Stimulated activated CD8-positive, alpha-beta memory T cell treated with anti-CD3 and anti-CD28 coated beads, Interleukin-15, amount 100 ng/mL, for 1 hour (primary cell): ENCODE measurements at places on chromosomes 5 and 9.

DNA sequence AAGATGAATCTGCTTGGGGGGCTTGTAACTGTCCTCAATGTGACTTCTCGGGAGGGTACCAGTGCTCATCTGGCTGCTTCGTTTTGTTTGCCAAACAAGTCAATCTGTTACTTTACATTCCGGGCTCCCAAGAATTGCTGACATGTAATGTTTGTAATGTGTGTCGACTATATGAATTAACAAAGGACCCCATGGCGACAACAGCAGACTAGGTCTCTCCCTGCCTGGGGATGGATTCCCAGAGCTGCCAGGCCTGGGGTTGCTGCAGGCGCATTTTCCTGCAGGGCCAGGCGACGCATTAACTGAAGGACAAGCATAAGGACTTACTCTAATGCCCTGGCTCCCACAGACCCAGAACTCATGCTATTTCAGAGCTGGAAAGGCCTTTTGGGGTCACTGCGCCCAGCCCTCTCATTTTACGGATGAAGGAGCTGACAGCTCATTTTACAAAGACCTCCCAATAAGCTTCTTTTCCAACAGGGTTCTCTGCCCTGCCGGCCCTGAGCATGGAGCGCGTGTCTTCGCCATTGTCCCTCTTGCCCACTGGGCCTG, 214.8 kb downstream of the TTLL11 start:
- DNase-seq = no peak

GRCh38 chr5:171795381-171795780, 9.8 kb downstream of the SMIM23 start:
- DNase-seq = no peak

DNA sequence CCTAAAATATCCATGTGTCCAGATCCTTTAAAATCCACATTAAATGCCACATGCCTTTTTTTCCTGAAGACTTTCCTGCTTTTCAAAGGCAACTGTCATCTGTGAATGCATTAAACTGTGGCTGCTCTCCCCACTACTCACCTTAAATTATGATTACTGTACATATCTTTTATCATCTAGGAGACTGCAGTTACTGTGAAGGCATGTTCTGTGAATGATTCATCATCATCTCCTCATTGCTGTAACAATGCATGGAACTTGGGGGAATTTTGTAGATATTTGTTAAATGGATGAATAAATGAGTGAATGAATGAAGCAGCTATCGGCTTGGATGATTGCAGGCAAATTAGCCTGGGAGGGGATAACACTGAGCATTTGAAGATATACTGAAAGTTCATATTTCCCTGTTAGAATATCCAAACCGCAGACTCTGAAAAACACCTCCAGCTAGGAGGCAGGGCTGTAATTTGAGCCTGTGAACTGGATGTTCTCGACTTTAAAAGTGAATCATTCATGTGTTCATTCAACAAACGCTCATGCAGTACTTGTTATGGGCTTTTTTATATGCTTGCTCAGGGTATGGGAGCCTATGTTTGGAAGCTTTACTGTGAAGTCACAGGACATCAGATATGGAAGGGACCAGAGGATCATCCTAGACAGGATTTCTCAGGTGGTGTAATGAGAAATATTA, 519.2 kb downstream of the KIF4B start:
- no peak for DNase-seq

DNA sequence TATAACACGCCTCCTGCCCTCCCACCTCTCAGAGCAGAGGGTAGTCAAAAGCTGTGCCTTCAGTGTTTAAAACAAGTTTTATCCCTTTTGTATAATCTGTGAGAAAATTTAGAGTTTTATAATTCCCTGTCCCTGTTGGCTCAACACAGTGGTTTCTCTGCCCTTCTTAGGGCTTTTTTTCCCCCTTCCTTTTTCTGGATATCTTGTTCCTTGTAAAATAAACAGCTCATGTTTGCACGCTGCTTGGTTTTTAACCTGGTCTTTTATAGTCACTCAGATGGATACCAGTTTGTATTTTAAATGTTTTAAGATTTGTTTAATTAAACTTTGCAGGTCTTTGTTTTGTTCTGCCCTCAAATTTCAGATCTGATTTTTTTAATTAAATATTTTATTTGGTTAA, 26.7 kb downstream of the OCLN start:
- no peak for DNase-seq

- no peak for DNase-seq
These were observed 55.9 kb downstream of the RASGEF1C start for GRCh38 chr5:180153099-180153498.

DNA sequence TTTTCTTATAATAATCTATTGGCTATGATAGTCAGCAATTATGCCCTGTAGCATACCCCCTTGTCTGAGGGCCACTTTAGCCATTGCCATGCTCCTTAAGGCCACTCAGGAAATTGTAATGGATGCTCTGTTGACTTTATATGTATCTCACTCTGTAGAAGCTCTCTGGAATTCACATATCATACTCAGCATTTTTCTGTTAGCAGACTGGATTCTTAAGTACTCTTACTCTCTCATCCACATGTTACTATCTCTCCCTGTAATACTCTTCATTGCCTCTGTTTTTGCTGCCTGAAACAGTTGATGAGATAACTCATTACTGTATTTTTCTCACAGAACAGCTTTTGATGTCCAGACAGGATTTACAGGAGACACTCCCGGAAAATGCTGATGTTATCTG, 24.2 kb downstream of the TMEM232 start:
- DNase-seq = no peak

DNA sequence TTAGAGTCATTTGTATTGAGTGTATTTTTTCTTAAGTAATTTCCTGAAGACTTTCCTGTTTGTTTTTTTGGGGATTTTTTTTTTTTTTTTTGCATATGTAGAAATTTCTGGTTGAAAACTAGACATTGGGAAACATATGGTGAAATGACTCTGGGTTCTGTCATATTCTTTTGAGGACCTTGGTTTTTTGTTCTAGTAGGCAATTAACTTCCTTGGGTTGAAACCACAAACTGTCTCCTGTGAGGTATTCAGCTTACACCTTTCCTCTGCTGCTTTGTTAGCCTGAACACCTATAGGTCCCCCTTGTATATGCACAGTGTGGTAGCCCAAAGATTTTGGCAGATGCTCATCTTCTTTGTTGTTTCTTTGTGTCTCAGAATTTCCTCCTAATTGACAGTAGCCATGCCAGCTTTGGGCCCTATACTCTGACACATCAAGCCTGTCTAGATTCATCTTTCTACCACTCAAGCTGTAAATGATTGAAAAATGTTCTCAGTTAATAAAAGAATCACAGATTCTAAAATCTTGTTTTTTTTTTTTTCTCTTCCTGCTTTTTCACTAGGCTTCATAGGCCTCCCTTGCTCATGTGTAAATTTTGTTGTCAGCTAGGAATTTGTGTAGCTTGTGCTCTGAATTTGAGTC, 140.6 kb downstream of the COMMD10 start:
- no peak for DNase-seq

GRCh38 chr5:95963650-95964410, 2.2 kb upstream of the ELL2 start:
- DNase-seq = no peak

GRCh38 chr5:893137-893506, 438 bp downstream of the TRIP13 start:
- DNase-seq = no peak

DNA sequence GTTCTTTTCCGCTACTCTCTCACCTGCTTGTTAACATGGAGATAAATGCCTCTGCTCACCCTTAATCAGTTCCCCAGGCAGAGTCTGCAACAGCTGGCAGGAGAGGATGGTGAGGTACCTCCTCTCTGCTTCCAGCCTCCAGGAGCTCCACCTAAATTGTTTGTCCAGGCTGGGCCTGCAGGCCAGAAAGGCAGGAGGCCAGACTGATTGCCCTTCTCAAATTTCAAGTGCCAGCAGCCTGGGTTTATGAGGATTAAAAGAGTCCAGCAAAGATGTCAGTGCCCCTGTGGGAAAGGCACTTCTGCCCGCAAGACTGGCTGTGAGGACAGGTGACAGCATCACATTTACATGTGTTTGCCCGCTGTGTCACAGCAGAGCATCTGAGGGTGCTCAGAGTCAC, 19.8 kb downstream of the CORO2A start:
- DNase-seq = no peak

- DNase-seq = no peak
These were observed 307.3 kb upstream of the PIK3R1 start for GRCh38 chr5:67908126-67908765.

DNA sequence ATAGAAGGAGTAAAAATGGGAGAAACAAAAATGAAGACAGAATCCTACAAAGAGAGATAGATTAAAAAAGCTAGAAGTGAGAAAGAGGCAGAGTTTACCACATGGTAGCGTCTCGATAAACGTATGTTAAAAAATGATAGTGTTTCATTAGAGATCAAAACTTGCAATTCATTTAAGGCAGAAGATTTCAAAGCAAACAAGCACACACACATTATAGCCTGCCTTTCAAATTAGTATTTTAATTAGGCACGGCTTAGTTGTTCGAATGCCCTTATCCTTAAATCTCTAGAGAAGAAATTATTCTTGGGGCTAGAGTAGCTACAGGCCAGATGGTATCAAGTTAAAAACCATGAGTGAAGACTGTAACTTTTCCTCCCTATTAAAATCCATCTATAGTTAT, 6.0 kb downstream of the STOM start:
- DNase-seq = no peak

DNA sequence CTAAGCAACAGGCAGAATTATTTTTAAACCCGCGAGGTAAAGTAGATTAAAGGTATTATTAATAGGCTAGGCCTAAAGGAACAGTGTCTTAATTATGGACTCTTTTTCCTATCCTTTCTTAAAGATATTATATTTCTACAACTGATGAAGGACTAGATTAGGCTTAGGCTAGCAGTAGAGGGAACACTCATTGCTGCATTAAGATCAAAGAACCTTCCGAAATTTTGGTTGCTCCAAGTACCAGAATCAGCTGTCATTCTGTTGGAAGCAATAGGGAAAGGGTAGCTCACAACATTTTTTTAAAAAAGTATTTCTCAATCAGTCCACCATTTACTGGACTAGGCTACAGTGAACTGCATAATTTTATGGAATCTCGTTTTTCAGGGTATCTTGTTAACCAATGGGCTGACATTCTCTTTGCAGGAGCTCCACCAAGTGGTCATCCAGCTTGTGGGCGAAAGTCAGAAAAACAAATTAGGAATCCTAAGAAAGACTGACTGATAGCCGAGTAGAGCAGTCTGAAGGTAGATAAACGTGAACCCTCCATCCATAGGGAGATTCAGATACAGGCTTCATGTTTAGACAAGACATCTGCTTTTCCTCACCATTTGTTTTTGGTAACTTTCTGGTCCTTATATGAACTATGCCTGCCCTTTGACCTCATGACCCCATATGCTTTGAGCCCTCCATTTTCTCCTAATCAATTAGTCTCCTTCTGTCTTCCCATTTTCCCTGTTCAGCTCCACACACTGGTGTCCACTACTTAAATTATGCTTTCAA, 103.6 kb upstream of the CHD1 start:
- no peak for DNase-seq

- no peak for DNase-seq
These were observed 229.6 kb downstream of the KDM4C start for GRCh38 chr9:6987381-6987780.

DNA sequence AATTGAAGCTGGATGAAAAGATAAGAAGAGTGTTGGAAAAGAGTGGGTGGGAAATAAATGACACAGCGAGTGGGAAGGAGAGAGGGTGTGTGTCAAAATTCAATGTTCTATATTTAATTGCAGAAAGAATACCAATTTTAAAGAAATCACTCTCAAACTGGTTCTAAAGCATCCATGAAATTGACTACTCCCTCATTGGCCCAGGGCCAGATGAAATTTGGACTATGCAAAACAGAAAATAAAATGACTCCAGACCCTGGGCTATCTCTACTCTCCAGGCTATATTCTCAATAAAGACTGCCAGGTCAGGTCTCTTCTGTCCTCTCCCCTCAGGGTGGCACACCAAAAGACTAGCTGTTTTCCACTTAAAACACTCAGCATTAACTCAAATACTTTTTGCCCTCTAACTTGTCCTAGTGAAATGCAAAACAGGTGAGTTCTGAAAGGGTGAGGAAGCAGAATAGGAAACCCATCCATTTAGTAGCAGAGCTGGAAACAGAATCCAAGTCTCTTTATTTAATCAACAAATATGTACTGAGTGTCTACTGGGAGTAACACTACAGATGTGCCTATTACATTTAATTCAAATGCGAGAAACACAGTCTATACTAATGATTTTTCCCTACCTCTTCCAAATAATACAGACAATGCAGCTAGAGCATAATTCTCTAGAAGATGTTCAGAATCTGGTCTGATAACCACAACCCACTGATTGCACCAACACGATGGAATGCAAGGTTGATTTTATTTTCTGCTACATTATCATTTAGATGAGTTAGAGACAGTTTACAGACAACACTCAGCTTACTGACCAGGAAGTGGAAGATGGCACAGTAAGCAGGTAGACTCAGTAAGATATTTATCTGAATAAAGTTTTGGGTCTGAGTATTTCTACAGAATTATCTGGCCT, 42.1 kb downstream of the EFCAB9 start:
- no peak for DNase-seq

- DNase-seq = no peak
These were observed 12.4 kb downstream of the CDC37L1 start for GRCh38 chr9:4691795-4692194.

- DNase-seq = no peak
These were observed 620.8 kb upstream of the DMAC1 start for GRCh38 chr9:8420416-8420815.

DNA sequence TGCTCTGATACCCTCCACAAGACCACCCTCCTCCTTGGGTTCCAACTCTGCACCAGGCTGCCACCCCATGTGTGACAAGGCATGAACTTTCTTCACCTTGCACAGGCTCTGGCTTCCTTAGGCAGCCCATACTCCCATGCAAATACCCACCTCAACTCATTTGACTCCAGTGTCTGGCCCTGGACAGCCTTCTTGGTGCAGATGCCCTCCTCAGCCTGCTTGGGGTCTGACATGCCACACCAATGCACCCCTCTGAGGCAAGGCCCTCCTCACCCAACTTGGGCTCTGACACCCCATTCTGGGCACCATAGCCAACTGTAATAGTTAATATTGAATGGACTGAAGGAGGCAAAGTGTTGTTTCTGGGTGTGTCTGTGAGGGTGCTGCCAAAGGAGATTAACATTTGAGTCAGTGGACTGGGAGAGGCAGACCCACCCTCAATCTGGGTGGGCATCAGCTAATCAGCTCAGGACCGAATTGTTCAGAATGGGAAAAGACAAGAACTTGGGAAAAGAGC, 115.0 kb upstream of the EPB41L4A start:
- DNase-seq = no peak
